ENCODE measurements at places on chromosomes 16 and 17.

DNA sequence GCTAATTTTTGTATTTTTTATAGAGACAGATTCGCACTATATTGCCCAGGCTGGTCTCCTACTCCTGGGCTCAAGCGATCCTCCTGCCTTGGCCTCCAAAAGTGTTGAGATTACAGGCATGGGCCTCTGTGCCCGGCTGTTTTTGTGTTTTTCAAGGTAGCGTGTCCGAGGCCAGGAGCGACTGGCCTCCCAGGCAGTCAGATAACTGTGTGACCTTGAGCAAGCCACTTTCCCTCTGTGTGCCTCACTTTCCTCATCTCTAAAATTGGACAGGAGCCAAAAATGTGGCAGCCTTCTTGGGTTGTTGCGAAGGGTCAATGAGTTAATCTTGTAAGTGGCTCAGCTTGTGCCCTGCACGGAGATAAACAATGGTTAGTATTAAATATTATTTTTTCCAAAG, 2.4 kb downstream of the ABCC1 start:
- no peak for DNase-seq

DNA sequence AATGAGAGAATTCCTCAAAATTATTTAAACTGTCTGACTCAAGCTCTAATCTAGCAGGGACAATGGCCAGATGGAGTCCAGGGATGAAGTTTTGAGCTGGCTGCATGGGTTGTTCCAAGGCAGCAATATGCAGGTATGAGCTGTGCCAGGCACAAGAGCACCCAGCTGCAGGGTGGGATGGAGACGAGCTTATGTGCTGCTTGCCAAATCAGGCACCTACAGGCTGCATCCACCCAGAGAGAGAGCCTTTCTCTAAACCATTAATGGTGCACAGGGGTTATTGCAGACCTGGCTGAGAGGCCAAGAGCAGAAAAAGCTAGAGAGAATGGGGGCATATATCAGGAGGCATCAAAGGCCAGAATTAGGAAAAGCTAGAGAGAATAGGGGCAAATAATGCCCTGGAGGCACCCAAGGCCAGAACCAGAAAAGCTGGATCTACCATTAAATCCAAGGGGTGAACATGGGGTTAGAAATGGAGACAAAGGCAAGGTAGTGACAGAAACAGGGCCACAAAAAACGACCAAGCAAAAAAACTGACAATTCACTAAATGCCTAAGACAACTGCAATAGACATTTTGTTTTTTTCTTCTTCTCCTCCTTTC, 11.0 kb downstream of the KRT33A start:
- DNase-seq, result no peak

- peak; percentile 74 for DNase-seq
Observed at GRCh38 chr16:71474864-71475263, 12.8 kb upstream of the ZNF23 start.

GRCh38 chr17:57051886-57052361, 33.1 kb upstream of the AKAP1 start:
- no peak for DNase-seq

GRCh38 chr17:22310717-22311686, 618.7 kb downstream of the KCNJ18 start:
- DNase-seq, result no peak

Measured in hepatic stellate cell (primary cell).